ENCODE measurements at places on chromosomes 16 and 17.
A peak's percentile ranks its signal among the peaks of the same experiment; 100 is the strongest.

- peak; percentile 39 for DNase-seq
Observed at GRCh38 chr16:16042076-16042475, 92.7 kb downstream of the ABCC1 start.

GRCh38 chr17:15091825-15092224 lies 173.3 kb downstream of the PMP22 start:
- no peak for DNase-seq

- DNase-seq: no peak
Observed at GRCh38 chr16:75552951-75553350, 3.1 kb downstream of the TMEM231 start.

DNA sequence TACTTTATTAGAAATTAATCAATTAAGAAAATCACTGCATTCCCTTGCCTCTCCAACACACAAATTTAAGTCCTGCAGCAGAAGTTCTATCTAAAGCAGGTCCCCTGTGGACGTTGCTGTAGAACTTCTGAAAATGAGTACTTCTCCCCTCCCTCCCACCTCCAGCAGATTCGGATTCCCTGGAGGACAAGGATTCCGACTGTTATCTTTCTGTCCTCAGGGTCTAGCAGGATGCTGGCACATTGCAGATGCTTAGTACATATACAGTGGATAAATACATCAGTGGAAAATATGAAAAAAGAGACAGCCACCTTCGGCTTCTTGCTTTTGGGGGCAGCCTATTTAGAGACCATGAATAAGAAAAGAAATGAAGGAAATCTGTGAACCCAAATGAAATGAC lies 32.1 kb downstream of the NTN1 start:
- DNase-seq: no peak

- no peak for DNase-seq
Observed at GRCh38 chr17:72223866-72224291, 103.1 kb downstream of the SOX9 start.

GRCh38 chr16:20074099-20074991 lies 655 bp upstream of the GPR139 start:
- DNase-seq: no peak

- no peak for DNase-seq
Observed at GRCh38 chr17:8944748-8945147, 20.8 kb downstream of the PIK3R5 start.

DNA sequence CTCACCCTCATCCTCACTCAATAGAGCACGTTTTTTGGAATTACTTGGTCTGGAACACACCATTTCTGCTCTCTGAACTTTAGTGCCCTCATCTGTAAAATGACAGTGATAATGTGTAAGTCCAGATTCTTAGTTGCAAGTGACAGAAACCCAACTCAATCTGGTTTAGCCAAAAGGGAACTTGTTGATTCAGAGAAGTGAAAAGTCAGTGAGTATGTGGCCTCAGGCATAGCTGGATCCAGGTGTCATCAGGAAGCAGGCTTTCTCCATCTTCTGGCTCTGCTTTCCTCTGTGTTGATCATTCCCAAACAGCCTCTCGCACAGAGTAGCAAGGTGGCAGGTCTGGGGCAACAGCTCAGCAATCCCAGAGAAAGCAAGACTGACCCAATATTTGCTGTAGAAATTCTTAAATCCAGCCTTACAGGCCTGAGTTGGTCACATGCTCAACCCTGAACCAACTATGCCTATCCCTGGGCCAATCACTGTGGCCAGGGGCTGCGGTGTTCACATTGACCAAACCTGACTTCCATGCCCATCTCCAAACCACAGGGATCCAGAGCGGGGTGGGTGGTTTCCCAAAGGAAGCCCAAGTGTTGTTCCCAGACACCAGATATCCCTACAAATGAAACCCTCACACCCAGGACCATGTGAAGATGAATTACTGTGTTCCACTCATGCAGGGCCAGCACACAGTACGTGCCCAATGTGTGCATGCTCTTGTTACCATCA lies 23.3 kb upstream of the ALKBH5 start:
- DNase-seq: no peak

DNA sequence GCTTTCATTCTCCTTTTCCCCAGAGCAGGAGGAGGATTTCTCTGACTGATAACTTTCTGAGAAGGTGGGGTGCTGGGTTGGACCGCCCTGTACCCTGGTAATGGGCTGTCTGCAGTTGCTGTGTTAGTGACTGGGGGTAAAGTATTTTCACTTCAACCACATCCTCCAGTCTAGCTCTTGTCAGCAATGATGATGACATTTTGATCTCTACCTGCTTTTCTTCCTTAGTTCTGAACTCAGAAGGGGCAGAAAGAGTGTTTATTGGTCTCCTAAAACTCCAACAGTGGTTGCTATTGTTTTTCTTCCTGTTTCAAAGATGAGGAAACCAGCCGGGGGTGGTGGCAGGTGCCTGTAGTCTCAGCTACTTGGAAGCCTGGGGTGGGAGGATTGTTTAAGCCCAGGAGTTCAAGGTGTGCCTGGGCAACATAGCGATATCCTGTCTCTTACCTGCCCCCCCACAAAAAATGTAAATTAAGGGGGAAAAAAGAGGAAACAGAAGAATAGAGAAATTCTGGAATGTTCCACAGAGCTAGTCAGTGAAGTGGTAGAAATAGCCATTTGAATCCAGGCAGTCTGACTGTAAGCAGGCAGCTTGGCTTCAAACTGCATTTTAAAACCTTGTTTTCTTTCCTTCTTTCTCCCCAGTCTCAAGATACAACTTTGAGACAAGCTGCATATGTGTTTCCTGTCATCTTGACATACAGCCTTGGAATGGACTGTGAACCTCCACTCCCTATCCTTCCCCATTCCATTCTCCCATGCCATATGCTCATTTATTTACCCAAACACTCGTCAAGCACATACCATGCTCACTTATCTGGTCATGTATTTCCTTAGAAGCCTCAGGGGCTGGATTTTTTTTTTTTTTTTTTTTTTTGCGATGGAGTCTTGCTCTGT lies 3.3 kb upstream of the N4BP1 start:
- DNase-seq: peak; percentile 82

DNA sequence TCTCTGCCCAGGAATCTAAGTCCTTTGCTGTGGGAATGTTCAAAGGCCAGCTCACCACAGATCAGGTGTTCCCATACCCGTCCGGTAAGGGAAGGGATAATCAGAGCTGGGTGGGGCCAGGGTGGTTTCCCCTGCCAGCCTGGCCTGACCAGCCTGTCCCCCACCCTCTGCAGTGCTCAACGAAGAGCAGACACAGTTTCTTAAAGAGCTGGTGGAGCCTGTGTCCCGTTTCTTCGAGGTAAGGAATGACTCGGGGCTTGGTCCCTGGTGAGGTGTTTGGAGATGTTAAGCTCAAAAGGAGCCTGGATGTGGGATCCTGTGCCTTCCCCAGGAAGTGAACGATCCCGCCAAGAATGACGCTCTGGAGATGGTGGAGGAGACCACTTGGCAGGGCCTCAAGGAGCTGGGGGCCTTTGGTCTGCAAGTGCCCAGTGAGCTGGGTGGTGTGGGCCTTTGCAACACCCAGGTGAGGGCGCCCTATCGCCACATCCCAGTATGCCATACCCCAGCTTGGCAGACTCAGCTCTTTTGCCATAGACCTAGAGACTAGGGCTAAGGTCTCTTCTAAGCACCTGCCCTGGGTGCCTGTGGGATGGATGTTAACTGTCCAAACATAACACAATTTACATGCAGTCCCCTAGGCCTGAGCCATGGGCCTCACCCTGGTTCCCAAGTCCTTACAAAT lies 997 bp downstream of the ACADVL start:
- peak; percentile 74 for DNase-seq

- DNase-seq: no peak
Observed at GRCh38 chr17:51118330-51119195, 2.1 kb downstream of the SPAG9 start.

DNA sequence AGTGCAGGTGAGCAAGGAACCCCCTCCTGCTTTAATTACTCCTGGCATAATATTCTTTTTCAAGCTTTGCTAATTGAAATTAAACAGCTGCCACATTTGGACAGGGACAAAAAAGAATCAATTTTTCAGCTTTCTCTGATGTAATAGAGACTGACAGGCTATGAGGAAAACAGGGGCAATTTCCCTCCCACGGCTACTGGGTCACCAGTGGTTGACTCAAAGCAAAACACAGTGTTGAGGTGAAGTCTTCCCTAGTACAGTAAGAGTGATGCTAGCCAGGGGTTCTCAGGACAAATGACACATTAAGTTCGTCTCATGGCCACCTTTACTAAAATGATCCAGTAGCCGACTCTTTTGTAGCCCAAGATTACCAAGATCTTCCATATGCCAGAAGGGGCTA lies 38.6 kb upstream of the PMFBP1 start:
- no peak for DNase-seq

DNA sequence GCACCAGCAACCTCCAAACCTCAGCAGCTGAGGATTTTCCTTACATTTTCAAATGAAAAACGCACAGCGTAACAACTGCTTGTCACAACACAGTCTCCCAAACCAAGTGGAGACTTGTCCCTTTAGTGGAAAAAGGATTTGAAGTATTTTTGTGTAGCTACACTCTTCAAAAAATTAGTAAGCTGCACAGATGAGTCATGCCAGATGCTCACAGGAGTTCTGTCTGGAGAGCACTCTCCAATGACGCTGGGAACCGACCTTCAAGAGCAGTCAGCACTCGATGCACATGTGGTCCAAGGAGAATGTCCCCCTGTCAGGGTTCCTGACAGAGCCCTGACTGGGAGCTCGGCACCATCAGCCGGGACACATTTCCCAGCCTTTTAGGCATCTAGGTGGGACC lies 39.8 kb downstream of the MAP1LC3B start:
- peak; percentile 82 for DNase-seq

DNA sequence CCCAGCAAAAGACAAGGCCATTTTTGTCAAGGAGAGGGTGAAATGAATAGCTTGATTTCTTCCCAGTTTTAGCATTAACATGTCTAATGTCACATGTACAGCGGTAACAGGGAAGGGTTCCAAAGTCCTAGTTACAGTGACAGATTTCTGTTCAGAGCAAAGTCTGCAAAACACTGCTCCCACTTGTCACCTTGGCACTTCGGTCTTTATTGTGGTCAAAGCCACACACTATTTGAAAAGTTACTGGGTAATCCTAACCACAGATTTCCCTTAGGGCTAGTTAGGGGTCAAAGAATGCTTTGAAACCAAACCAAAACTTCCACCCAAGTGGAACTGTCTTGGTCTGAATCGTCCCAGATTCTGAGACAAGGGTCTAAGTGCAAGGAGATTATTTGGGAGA lies 455.6 kb downstream of the HS3ST3B1 start:
- DNase-seq: no peak

DNA sequence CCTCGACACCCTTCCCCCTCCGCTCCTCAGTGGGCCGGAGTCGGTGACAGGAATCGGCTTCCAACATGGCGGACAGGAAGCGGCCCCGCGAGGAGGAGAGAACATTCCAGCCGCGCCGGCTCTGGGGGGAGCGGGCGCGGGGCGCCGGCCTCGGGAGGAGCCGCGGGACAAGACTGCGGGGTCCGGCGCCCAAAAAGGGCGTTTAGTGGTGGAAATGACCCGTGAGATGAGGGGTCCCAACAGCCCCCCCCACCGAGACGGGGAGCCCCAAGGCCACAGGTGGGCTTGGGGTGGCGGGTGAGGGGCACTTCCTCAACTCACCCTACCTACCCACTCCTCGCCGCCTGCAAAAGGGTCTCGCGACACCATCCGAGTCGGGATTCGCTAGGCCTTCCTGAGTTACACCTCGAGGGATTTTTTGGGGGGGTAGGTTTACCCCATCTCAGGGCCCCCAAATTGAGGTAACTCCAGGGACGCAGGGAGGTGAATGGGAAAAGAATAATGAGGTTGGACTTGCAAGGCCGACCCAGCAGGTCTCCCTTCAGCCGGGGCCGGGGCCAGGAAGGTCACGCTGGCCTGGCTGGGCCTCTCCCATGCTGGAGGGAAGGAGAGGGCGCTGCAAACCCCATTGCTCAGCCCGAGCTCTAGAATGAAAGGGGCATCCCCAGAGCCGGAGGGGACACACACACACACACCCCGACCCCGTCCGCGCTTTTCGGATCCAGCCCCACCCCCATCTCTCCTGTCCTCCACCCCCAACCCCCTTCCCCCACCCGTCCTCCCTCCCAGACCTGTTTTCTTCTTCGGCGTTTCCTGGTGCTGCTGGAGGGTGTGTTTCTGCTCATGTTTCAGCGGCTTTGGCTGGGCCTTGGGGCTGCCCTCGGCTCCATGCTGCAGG lies 707 bp downstream of the NUFIP2 start:
- peak; percentile 63 for DNase-seq

DNA sequence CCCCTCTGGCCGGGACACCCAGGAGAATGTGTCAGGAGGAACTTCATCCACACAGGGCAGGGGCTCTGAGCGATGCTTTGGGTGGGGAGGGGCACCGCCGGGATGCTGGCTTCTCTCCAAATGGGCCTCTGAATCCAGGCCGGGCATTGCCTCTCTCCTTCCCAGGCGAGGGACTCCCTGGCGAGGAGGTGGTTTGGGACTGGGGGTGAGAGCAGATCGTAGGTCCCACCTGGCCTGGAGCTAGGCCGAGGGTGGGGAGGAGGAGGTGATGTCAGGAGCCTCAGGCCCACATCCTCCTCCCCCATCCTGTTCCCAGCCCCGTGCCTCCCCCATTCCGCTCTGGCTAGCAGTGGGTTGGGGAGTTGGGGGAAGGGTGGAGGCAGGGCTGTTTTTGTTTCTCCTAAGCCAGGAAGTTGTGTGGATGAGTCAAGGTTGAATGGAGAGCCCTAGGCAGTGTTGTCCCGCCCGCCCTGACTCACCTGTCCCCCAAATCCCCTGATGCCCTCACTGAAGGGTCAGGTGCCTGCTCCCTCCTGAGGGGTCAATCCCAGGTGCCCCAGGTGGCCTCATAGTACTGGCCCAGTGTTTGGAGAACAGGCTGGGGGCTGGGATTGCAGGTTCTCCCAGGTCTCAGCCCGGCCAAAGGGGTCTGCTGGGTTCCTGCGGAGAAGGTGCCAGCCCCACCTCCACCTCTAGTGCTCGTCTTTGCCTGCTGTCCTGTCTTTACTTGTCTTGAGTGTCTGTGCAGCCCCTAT lies 2.8 kb downstream of the GRB7 start:
- DNase-seq: peak; percentile 61

- no peak for DNase-seq
Observed at GRCh38 chr17:19012171-19013080, 7.9 kb upstream of the FAM83G start.

DNA sequence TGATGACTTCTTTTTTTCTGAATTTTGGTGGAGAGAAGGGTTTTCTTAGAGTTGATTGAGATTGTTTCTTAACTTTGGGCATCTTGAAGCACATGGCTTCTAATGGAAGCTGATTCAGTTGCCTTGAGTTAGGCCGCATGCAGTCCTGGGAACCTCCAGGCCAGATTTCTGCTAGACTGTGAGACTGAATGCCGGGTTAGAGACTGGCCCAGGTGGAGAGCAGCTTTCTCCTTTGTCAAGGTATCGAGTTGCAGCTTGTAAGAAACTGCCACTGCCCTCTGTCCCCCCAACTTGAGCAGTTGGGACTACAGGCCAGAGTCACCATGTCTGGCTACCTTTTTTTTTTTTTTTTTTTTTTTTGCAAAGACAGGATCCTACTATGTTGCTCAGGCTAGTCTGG lies 77.6 kb downstream of the CLEC16A start:
- no peak for DNase-seq

GRCh38 chr17:17435323-17435722 lies 41.5 kb upstream of the MED9 start:
- DNase-seq: peak; percentile 86
